ENCODE measurements at places on chromosomes 12 and 14.

GRCh38 chr14:63438065-63438757 is 105.0 kb downstream of the PPP2R5E start:
- DNase-seq: peak; percentile 9

GRCh38 chr14:81331229-81332021 is 68.7 kb downstream of the STON2 start:
- no peak for DNase-seq

DNA sequence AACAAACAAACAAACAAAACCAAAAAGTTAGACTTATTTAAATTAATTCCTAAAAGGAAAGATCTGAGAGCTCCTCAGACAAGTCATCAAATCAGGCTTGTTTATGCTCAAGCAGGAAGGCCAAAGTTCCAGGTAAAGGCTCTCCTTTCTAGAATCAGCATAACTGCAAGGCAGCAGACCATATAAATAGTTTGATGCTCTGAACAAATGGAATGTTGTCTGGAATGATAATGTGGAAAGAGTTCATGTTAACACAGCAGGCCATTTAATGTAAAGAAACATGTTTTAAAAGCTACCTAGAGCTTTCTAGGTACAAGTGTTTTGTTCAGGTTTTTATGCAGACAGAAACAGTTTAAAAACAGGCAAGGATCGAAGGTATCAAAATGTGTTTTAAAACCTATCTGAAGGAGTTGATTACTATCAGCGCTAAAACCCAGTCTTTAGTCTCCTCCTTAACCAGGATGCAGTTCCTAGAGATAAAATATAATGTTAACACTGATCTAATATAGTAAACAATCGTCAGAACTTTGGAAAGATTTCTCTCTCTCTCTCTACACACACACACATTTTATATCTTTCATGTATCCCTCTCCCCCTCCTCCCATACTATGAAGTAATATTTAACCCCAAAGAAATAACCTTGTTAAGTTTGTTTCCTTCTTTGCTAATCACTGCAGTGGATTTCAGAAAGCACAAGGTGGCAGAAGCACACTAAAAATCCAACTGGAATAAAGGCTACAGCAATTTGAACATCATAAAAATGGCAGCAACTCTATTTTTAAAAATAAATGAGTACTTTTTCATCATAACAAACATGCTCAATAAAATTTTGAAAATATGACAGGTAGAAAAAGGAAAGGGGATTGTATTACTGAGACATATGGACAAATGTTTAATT is 135.5 kb downstream of the PAWR start:
- DNase-seq: no peak

DNA sequence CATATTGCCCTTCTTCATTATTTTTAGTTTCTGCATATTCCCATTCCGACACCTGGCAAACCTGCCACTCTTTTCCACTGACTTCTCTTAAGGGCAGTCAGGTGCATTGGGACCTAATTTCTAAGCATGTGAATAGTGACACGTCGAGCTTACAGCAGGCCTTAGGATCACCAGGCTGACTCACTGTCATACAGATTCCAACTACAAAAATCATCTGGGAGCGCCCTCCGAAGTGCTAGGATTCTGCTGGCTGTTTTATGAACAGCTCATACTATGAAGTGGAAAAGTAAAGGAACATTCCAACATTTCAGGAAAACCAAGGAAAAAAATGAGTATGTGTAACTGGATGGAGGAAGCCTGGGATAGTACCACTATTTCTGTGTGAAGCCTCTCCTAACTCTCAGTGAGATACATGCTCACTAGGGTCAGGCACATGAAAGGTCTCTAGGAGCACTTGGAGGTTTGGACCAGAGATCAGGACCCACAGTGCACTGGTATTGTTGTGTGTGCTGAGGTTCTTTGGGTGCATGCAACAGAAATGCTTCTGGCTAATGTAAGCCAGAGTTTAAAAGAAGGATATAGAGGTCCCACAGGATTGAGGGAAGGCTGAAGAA is 257.4 kb downstream of the ZFP36L1 start:
- no peak for DNase-seq

DNA sequence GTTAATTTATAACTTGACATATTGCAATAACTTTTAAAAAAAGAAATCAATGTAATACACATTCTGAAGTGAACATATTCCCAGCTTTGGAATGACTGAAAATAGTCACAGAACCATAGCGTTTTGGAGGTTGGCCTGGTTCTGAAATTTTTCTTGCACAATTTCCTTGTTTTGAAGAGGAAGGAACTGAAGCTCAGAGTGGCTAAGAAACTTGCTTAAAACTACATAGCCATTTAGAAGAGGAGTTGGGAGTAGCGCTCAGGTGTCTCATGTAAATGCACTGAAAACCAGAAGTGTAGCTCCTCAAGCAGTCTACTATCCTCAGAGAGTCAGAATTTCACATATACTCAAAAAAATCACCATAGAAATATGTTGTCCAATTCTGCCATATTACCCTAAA is 41.2 kb downstream of the SLC38A1 start:
- no peak for DNase-seq

DNA sequence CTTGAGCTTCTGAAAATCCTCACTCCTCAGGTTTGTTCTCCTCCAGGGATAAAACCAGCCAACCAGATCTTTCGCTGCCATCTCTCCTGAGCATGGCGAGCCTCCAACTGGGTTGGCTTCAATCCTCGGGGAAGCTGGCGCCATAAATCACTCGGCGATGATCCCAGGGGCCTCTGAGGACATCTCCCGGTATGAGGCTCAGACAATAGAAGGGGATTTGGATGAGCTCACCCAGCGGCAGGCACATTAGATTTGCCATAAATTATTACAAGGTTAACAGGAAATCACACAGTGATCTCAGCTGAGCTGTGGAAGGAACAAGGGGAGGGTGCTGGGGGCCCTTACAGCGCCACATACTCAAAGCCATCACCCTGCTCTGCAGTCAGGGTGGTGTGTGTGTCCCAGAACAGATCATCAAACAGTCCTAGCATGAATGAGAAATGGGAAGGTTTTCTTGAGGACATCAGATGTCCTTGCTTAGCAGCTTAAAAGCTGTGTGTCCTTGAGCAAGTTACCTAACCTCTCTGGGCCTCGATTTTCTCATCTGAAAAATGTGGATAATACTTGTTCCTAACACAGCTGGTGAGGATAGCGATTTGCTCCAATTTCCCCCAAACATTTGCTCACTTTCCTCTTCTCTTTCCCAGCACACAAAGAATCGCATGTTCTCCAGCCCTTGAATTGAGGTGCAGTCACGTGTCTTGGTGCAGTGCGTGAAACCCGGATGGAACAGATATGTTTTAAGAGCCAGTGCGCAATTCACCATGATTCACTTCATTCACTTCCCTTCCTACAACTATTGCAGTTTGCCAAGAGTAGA is 142.8 kb downstream of the SCARB1 start:
- DNase-seq: no peak

DNA sequence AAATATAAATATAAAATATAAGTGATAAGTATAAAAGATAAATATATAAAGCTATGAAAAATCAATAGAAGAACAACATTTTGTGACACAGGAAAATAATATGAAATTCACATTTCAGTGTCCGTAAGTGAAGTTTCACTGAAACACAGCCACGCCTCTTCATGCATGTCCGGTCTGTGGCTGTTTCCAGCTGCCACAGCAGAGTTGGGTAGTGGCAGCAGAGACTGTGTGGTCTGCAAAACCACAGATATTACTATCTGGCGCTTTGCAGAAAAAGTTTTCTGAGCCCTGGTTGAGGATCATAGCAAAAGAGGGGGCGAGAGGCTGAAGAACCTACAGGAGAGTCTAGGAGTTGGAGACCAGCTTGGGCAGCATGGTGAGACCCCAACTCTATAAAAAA is 780 bp downstream of the SERPINA4 start:
- no peak for DNase-seq

- no peak for DNase-seq
Measured at GRCh38 chr12:63814146-63814772, 30.2 kb upstream of the SRGAP1 start.

DNA sequence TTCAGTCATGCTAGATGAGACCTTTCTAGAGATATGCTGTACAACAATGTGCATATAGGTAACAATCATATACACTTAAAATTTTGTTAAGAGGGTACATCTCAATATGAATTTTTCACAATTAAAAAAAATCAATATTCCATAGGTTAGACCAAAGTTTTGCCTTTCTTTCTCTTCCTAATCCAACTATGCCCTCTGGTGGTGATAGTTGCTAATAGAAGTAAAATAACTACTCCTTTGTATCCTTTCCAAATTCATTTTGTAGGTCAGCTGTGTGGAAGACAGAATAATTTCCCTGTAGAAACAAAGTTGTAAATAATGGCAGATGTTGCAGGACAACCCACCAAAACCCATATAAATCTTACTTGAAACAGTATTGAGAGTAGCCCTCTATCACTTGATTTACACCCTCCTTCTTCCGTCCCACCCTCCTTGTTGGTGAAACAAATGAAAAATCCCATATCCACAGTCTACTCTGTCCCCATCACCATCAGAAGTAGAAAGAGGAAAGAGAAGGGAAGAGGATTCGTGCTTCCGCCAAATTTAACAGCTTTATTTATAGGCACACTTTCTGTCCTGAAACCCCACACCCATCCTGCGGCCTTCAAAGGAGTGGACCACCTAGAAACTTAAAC is 34.2 kb upstream of the KICS2 start:
- no peak for DNase-seq

DNA sequence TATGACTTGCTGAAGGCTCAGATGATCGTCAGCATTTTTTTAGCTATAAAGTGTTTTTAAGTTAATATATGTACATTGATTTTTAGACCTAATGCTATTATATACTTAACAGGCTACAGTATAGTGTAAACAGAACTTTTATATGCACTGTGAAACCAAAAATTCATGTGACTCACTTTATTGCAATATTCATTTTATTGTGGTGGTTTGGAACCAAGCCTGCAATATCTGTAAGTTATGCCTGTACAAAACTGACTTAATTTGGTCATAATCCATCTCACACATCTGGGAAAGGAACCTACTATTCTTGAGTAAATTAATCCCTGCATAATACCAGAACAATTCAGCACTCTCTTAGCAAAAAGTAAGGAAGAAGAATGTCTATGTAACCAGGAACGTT is 390.7 kb downstream of the SYT1 start:
- no peak for DNase-seq
